ENCODE measurements at places on chromosomes 11 and 22.

DNA sequence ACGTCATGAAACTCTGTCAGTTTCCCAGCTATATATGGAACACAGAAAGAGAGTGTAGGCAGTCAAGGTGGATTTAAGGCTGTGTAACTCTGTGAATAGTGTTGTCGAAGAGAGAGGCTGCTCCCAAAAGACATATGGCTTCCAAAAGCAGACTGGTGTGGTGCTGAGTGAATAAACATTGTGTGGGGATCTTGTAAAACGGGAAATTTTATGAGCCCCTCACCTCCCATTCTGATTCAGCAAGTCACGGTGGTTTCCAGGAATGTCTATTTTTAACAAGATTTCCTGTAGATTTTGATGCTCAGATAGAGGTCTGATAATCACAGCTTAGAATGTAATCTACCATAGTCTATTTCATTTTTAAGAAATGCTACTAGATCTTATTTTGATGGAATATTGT lies 67.9 kb downstream of the SESN3 start:
- no peak for DNase-seq

- no peak for DNase-seq
Measured at GRCh38 chr22:43798492-43798891, 13.6 kb downstream of the EFCAB6 start.

DNA sequence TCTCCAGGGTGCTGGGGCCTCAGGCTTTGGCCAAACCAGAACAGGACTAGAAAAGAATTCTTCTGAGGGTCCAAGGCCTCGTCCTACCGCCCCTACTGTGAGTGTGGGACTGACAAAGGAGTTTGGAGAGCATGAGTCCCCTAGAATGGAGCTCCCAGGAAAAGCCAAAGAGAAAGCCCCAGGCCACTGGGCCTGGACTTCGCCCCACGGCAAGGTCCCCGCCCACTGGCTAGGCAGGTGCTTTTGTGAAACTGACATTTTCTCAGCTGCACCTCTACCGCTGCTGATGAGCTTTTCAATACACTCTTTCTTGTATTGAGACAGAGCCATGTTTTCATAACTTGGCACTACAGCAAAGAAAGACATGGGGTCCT lies 9.7 kb upstream of the FGF3 start:
- no peak for DNase-seq

DNA sequence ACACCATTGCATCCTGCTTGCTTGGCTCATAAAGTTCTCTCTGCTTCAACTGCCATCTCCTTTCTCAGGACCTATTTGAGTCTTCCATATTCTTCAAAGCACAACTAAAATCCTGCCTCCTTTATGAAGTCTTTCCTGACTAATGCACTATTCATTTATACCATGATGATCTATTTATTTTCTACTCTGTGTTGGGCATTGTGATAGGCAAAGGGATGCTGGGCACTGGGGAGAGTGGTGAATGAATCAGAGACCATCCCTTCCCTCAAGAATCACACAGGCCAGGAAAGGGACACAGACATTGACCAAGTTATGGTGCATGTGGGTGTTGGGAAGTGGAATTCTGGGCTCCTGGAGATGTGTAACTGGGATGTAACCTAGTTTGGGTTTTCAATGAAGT lies 86.9 kb downstream of the CACNG2 start:
- DNase-seq: no peak

DNA sequence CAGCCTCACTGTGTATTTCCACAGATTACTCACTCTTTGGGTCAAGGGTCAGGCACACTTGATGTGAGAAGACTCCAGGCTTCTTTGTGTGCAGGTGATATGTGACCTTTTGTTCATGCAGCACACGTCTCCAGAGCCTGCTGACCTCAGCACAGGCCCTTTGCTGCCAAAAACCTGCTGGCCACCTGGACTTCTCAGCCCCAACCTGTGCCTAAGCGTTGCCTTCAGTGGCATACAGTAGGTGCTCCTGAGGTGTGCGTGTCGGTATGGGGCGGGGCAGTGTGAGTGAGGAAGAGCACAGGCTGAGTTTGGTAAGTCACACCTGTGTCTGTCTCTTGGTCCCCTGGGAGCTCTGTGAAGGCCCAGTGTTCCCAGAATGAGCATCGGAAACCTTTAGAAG lies 58.1 kb downstream of the WNT11 start:
- no peak for DNase-seq

GRCh38 chr22:46560696-46561295 lies 23.4 kb upstream of the CELSR1 start:
- DNase-seq: no peak

GRCh38 chr11:9716275-9717039 lies 52.6 kb downstream of the SWAP70 start:
- no peak for DNase-seq

DNA sequence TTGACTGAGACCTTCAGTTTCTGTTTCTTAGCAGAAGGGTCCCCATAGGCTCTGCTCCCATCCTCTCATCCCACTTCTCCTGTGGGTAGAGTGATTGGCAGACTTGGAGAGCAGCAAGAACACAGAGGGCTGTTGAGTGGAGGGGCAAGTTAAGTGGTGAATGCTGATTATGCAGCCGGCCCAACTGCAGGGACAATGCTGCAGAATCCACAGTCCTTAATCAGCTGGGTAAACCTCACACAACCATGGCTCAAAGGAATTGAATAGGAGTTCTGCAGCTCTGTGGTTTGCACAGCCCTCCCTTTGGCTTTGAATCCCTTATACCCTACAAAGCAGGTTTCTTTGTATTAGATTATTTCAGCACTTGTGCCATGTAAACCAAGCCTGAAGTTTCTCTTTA lies 161.1 kb downstream of the NAV2 start:
- DNase-seq: no peak

DNA sequence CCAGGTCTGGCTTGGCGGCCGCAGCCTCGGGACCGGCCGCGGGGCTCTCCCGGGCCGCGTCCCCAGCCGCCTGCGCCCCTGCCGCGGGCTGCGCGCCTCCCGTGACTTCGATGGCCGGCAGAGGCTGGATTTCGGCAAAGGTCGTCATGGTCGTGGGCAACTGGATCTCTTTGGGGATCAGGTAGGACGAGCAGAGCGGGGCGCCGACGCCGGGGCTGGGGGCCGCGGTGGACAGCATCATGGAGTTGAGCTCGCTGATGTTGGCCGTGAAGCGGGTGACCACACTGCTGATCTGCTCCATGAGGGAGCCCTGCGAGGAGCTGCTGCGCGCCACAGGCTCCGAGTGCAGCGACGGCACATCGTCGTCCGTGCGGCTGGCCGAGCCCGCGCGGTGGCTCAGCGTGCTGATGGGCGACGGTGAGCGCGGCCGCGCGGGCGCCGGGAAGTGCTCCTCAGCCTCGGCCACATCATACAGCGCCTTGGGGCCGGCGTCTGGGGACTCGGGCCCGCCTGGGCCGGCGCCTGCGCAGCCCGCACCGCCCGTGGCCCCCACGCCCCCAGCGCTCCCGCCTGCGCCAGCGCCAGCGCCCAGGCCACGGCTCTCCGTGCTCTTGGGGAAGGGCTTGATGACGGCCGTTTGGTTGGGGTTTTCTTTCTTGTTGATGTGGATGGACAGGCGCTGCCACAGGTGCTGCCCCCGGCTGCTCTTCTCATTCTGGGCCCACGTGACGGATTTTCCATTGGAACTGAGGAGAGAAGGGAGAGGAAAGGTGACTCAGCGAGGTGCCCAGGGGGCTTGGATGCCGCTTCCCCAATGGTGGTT lies 171.4 kb upstream of the CTSC start:
- DNase-seq: peak; percentile 60

DNA sequence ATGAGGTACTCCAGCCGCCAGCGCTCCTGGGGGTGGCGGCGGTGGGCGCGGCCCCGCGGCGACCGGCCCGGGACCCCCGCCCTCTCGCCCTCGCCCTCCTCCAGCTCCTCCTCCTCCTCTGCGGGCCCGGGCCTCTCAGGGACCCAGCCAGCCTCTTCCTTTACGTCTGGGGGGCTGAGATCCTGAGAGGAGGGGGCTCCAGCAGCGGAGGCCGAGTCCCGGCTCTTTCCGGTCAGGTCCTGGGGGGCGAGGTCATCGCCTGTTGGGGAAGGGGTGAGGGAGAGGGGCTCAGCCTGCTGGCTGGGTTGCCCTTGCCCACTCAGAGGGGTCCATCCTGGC lies 4.3 kb downstream of the ZFTA start:
- no peak for DNase-seq

- DNase-seq: no peak
Measured at GRCh38 chr22:19701420-19702145, 12.7 kb upstream of the SEPTIN5 start.

Measured in WTC11 (cell line).